ENCODE measurements at places on chromosomes 1 and 21. TPM values are rescaled to one million over a fixed set of nuclear protein-coding genes. Genes with fewer than 3 reads are reported as not detected.
A peak's percentile ranks its signal among the peaks of the same experiment; 100 is the strongest.

Gene PRKCZ
- total RNA-seq, result 2.1 TPM

DNA sequence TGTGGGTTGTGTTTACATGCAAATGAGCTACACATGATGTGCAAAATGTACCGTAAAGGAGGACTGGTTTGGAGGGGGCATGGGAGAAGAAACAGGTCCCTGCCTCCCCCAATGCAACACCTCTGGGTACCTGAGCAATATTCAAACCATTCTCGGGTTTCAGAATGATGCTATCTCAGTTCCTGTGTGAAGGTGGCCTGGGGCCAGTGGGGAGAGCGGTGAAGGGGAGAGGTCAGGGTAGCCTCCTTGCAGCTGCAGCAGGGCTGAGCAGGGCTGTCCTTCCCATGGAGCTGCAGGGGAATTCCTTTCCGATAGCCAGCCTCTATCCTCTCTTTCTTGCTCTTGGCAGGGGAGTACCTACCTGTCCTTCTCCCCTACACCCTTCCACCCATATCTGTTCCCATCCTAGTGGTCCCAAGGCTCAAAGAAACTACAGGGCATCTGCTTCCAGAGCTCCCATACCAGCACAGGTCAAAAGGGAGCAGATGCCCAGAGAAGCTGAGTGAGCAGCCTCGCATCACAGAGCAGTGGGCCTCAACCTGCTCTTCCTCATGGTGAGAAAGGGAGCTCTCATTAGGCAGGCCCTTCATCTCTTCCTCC is 11.9 kb downstream of the MEF2D start:
- no peak for DNase-seq

Gene CYB5RL
- 9.2 TPM for total RNA-seq

DNA sequence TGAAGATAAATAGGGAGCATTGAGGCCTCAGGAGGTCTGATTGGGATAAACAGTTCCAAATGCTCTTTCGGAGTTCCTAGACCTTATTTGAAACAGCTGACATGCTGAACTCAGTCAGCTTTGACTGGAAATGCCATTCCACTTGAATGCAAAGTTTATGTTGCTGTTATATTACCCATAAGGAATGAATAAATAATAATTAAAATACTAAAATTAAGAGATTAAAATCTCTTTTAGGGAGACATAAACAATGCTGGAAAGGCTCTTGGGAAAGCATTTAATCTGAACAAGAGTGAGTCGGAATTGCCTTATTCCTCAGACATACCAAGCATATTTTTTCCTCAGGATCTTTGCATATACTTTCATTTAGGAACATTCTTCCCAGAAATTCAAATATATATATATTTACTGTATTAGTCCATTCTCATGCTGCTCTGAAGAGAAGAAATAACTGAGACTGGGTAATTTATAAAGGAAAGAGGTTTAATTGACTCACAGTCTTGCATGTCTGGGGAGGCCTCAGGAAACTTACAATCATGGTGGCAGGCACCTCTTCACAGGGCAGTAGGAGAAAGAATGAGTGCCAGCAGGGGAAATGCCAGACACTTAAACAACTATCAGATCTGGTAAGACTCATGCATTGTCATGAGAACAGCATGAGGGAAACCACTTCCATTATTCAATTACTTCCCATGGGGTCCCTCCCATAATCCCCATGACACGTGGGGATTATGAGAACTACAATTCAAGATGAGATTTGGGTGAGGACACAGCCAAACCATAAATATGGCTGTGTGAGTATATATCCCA is 318.2 kb upstream of the PLXNA2 start:
- DNase-seq, result no peak

DNA sequence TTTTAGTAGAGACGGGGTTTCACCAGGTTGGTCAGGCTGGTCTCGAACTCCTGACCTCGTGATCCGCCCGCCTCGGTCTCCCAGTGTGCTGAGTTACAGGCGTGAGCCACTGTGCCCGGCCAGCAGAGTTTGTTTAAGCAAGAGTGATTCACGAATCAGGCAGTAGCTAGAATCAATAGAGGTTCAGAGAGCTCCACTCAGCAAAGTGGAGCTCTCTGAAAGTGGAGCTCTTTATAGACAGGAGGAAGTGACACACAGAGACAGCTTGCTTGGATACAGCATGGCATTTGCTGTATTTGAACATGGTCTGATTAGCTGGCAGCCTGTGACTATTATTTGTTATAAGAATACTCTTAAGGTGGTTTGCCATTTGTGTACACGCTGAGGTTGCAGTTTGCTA is 27.1 kb upstream of the CD34 start:
- peak; percentile 48 for DNase-seq

- peak; percentile 51 for DNase-seq
These were observed 10.0 kb upstream of the C1orf115 start for GRCh38 chr1:220680085-220680687.

DNA sequence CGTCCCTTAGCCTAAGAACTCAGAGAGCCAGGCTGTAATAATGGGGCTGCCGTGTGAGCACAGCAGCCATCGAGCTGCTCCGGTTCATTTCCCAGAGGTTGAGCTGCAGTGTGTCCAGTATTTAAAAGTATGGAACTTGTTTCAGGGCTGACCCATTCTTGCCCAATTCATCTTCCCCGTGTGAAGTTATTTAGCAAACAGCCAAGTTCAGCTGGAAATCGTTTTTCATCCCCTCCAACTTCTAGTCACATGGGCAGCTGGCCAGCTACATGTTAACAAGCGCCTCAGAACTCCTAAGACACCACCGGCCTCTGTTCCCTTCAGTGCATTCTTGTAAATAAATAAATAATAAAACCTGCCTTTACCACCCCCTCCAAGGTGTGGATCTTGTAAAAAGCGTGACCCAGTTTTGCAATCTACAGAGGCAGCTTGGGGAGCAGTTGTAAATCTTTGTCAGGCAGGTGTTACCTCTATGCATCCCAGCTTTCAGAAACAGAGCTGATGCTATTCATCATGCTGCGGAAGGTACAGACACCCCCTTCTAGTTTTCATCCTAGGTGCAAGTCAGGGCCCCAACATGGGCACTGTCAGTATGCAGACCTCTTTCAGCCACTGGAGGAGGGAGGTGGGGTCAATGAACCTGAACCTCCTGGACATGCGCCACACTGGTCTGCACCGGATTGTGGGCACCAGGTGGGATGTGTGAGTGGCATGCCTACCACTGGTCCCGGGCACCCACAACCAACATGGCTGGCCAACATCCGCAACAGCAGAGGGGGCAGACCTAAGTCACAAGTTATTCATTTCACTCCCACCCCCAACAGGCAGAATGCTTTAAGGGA is 18.7 kb upstream of the KNCN start:
- DNase-seq, result no peak

- DNase-seq, result no peak
These were observed 58.2 kb downstream of the ALPL start for GRCh38 chr1:21567241-21568005.

DNA sequence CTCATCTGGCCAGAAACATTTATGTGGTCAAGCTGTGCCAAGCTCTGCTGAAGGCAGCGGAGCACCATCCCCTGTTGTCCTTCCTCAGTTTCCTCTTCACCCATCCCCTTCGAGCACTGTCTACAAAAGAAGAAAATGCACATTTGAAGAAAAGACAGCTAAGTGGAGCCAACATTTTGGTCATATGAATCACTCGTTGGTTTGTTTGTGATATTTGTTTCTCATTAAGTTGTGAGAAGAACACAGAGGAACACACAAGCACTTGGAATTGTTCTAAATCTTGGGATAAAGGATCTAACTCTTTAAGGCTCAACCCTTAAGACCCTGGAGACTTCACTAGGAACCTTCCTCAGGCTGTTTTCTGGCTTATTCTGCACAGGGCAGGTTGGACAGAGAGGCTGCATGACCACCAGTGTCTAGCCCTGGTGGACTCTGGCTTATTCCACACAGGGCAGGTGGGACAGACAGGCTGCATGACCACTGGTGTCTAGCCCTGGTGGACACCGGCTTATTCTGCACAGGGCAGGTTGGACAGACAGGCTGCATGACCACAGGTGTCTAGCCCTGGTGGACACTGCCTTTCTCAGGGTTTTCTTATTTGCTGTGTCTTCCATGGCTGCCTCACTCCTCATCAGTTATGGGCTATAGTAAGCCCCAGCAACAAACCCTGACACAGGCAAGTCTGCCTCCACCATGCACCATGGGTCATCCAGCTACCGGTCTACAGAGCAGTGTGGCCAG is 35.3 kb upstream of the COL6A2 start:
- no peak for DNase-seq

DNA sequence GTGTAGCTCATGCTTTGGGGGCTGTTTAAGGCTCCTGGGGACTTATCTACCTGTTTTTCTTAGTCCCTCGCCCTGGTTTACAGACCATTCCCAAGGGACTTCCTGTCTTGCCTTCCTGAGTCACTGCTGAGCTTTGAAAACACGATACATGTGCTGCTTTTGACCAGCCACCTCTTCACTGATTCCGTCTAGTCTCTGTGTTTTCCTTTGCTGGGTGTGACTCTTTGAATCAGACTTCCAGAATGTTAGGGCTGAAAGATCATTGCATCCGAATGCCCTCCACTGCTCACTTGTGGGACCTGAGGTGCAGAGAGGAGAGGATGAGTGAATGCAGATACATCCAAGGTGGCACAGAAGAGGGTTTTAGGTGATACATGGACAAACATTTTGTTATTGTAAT is 35.4 kb upstream of the CITED4 start:
- DNase-seq, result peak; percentile 72

- no peak for DNase-seq
These were observed 59.7 kb downstream of the MIER1 start for GRCh38 chr1:66984491-66984890.

DNA sequence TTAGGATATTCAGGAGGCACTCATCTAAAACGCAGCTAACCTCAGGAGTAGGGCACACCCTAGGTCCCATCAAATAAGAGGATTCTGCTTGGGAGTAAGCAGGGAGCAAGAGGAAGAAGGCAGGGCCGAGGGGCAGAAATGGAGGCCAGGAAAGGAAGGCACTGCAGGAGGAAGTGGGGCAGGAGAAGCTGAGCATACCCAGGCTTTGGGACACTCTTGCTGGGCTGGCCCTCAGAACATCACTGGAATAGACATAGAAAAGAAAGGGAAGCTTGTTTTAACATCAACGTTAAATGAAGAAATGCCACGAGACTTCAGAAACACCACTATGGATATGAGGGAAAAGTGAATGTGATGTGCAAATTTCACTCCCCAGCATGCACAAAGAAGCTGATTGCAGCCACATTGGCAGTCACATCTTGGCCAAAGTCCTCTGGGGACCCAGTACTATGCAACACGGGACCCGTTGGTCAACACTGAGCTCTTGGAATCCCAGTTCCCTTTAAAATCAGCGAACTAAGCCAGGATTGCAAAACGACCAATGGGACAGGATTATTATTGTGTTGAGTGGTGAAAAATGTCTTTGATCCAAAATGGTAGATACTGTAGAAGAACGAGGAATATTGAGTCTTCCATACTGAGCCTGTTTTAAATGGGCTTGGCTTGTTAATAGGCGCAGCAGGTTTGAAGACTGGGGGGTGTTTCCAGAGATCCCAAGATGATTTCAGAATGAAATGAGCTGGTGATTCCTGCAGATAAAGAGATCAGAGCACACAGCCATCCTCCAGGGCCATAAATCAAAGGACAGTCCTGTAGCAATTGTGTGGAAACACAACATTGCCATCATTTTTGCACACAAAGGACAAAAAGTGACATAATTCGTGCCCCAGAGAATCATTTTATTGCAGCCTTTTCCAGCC is 152.4 kb downstream of the TOMM20 start:
- DNase-seq, result no peak

DNA sequence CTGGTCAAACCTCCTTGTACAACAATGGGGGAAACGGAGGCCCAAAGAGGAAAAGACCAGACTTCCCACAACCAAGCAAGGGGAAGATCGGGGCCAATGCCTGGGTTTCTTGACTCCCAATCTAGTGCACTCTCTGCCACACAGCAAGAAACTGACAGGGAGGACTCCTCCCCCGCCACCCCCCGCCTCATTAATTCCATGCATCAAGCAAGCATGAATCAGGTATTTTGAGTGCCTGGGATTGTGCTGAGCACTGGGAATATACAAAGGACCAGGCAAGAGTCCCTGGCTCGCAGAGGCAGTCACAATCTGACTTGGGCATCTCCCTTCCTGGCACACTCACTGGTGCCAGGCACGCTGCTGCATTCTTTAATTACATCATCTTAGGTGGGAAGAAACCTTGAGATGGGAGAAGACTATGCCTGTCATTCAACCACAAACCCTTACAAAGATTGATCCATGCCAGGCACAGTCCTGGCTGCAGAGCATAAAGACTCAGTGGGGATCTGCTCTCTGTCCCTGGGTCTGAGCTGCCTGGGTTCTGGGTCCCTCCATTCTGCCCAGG is 4.4 kb upstream of the KCNC4 start:
- no peak for DNase-seq

GRCh38 chr1:201480231-201481003 is 11.4 kb upstream of the PHLDA3 start:
- peak; percentile 76 for DNase-seq

Gene MAEL
- total RNA-seq, result not detected

Gene ANGPTL3
- not detected for total RNA-seq

Gene INPP5B
- total RNA-seq, result 9.1 TPM

DNA sequence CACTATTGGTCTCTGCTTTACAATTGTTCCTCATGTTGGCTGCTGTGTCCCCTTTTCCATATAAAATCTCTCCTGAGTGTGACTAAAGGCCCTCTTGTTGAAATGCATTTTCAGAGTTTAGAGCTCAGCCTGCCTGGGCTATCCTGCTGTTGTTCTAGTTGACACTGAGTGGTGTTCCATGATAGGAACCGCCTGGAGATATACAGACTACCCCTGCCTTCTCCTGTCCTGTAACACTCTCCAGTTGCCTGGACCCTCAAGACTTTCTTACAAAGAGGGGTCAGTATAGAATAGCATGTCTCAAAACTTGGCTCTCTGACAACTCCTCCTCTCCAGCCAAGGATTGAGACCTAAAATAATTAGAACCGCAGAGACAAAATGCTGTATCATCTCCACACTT is 152.0 kb upstream of the POU3F1 start:
- DNase-seq, result no peak

Gene FAM43B
- 0.09 TPM for total RNA-seq

GRCh38 chr1:224929335-224930237 is at the start of gene DNAH14:
Gene DNAH14, plus strand, starts transcription at chr1:224929675. Its CDS starts 23,028 bp downstream, at chr1:224952703.
- DNase-seq, result no peak

DNA sequence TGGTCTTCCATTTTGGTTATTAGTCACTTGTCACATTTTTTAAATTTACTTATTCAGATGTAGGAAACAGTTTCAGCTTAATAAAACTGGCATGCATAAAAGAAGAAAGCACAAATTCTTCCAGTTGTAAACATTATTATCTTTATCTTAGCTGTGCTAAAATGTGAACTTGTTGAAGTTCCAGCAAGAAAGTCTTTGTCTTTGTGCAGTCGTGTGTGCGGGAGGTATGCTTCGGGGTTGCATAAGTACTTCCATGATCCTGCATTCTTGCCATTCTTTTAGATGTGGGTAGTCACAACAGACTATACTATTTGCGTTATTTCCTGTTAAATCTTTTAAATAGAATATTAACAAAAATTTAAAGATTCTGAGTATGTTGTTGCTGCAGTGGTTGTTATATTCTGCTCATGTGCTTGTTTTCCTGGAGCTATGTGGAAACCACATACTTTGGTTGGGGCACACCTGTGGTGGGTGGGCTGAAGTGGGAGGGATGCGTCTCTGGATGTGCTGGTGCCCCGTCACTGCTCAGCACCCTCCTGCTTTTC is 49.9 kb downstream of the CBS start:
- peak; percentile 27 for DNase-seq

Data from A172 (cell line).